ENCODE measurements at places on chromosomes 7 and 10.

DNA sequence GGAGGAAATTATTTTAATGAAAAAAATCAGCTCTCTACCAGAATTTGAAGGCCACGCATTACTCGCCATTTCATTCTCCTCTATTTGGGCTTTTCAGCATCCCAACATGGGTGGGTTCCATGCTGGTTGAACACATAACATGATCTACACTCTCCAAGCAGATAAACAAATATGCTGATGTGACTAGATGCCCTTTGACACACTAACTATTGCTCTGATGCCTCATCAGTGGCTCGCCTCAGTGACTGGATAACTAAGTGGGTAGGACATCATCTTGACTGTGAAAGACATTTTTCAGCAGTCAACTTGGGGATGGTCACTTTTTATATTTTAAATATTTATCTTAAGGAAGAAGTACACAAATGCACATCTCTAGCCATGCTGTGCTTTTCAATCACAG is 113.9 kb upstream of the LAMB4 start:
- DNase-seq, result no peak

DNA sequence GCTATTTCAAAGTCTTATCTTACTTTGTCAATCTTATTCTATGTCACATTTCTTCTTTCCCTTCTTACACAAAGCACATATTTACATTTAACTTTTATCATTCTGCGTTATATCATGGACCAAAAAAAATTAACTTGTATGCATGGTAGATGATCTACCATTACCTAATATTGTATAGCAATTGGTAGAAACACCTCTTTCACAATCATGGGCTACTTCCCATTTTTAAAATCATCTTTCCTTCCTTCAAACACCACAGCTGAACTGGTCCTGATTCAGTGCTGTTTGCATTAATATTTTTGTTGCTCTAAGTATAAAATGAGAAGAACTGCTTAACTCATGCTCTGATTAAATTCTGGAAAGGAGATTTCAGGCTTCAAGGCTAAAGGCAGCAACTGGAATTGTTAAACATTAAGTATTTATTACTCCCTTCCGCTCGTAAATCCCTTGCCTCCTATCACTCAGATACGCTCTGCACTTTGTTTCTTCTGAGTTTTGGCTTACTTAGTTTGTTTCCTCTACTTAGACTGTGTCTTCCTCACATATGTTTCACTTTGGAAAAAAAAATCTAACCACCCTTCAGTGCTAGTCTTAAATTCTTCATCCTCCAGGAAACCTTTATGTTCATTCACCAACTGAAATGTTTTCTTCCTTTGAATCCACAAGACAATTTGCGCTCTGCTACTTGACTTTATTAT is 901.4 kb downstream of the PCDH15 start:
- DNase-seq, result no peak

GRCh38 chr10:106577266-106577665 is 587.2 kb downstream of the SORCS1 start:
- no peak for DNase-seq

DNA sequence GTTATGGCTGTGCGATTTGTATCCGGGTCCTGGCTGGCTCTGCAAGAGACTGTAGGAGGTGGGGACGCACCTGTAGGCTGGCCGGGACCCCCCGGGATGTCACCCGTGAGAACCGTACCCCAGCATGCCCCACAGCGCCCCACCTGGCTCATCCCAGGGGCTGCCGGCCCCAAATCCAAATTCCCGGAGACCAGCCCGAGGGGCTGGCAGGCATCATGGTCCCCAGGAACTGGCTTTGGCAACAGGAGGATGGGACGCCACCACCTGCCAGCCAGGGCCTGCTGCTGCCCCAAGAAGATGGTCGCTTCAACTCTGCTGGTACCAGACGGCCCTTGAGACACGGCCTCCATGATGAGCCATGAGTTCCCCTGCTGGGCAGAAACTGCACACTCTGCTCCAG is 239.4 kb downstream of the ELFN1 start:
- no peak for DNase-seq

- DNase-seq, result no peak
These were observed 285.5 kb downstream of the TCF7L2 start for GRCh38 chr10:113235508-113235907.
